NCI-H2171 treated with DMSO at 0.1 percent for 48 hours (cell line): ENCODE measurements at places on chromosomes 4 and X.

GRCh38 chr4:92952897-92953296 lies 649.1 kb downstream of the GRID2 start:
- no peak for DNase-seq

GRCh38 chr4:39706334-39706733 lies 8.4 kb downstream of the UBE2K start:
- no peak for DNase-seq

DNA sequence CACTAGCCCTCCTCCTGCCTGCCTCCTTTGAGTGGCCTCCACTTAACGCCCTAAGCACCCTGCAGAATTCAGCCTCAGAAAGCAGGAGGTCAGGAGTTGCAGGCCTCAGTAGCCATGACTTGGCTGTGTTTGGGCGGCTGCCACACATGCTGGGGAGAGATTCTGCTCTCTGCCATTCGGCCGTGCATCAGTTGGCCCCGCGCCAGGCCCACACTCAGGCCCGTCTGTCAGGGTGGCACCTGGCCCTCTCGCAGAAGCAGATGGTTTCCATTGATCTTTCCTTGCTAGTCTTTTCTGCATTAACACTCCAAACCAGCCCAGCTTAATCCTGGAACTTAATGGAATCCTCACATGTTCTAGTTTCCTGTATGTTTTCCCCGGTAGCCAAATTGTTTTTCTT lies 30.7 kb upstream of the ATP6AP2 start:
- DNase-seq: peak; percentile 84

GRCh38 chr4:37747772-37748330 lies 61.7 kb upstream of the RELL1 start:
- DNase-seq: peak; percentile 63

DNA sequence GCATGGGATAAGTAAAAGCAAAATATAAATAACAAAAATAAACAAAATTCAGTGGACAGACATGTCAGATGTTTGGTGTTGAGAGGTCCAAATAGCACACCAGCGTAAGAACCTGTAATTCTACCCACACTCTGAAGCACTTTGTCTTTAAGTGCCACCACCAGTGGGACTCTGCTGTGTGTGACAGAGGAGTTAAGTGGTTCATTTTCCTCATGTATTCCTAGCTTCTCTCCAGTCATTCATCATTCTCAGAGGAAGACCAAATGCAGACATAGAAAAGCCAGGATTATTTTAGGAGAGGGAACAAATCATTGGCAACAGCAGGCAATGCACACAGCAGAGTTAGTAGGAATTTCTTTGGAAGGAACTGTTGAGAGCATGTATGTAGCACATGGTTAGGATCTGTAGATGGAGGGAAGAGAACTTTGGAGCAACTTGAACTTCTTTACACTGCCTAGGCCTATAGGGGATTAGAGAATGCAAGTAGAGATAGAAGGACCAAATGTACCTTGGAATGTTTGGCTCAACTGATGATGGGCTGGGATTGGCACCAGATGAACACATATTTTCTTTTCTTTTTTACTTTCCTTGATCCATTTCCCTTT lies 43.0 kb upstream of the ARHGAP24 start:
- DNase-seq: no peak

DNA sequence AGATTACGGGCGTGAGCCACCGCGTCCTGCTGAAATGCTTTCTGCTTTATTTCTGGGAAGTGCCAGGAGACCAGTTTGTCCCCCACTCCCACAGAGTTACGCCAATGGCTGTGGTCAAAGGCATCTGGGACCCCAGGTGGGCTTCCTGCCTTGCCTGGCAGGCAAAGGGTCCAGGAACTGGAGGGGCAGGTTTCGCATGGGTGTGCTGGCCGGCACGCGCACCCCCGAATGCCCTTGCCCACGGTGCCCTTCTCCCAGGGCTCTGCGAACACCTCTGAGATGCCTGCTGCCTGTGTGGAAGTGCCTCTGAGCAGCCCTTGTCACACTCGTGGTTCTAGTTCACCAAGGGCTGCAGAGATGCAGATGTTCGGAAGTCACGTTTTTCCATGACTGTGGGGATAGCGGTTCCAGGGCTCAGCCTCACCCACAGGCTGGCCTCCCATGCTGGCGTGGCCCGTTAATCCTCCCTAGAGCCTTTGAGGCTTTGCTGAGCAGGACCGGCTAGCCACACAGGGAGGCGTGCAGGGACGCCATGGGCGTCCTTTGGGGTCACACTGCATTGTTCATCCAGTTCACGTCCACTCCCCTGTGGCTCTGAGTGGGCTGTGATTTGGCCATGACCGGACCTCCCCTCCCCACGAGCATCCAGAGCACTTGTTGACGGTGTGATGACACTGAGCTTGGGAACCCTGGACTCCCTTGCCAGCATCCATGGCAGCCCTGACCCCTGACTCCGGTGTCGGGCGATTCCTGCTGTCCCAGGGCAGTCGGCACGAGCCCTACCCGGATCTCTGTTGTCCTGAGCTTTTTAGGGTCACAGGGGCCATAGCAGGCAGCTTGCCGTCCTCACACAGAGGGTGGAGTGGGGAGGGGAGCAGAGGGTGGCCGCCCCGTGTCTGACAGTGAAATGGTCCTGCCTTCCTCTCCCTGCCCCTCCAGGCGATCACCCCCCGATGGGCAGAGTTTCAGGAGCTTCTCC lies 12.7 kb upstream of the ADD1 start:
- no peak for DNase-seq

DNA sequence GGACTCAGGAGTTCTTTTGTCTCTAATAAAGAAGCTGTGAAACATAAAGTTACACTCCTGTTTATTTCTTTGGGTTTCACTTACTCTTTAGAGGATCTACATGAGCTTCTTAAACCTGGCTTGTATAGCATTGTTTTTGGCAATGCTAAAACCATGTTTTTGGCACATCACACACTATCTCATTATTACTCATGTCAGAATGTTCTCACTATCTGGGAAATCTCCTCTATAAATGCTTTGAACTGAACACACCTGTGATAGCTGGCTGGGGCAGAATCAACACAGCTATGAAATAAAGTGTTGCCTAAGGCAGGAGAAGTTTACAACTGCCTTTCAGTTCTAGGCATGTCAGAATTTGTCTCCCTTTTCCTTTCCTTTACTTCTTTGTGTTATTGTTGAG lies 52.6 kb downstream of the SULT1B1 start:
- DNase-seq: no peak

DNA sequence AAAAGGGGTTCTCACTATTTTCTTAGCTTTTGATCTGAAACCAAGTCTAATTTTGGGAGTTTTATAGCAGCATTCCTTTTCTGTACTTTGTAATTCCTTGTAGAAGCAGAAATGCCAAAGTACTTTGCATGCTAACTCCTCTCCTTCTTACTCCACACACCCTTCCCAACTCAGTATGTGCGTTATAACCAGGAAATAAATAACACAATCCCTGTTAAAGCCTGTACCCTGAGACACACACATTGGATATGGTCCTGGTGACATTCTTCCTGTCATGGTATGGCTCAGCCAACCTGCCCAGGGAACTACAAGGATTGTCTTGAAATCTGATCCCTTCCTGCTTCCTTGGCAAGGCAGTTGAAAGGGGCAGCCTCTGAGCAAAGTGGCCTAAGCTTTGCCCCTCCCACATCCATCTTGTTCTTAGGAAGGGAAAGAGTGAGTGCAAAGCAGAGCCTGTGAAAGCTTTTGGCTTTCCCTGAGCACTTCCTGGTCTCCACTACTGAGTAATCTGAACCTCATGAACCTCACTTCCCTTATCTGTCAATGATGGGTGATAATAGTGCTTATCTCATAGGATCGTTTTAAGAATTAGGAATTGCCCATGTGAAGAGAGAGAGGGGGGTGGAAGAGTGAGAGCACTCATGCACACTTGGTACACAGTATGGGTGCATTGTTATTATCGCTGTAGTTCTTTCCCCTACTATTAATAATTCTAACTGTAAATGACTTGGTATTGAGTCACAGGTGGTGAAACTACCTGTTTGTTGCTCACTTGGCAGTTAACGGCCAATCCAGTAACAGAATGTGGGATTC lies 109.3 kb downstream of the AFF2 start:
- DNase-seq: no peak

DNA sequence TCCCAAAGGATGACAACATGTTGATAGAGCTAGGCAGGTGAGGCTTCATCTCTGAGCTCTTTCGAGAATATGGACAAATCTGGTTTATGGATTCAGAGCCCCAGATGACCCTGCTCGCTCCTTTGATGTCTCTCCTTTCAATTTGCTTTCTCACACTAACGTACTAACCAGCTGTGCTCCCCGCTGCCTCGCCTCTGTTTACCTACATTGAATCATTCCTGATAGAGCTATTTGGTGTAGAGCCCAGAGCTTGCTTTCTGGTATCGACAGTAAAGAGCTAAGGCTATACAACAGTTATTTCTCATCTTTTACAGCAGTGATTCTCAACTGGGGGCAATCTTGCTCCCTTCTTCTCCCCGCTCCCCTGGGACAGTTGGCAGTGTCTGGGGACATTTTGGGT lies 8.9 kb upstream of the PHKA2 start:
- no peak for DNase-seq

DNA sequence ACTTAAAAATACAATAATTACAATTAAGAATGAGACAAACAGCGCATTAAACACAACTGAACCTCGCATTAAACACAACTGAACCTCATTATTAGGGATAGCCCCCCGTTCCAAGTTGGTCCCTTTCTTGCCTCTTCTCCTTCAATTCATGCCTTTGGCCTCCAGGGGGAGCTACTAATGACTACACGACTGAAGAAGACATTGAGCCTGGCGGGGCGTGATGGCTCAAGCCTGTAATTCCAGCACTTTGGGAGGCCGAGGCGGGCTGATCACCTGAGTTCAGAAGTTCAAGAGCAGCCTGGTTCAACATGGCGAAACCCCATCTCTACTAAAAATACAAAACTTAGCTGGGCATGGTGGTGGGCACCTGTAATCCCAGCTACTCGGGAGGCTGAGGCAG lies 56.4 kb upstream of the NWD2 start:
- no peak for DNase-seq

DNA sequence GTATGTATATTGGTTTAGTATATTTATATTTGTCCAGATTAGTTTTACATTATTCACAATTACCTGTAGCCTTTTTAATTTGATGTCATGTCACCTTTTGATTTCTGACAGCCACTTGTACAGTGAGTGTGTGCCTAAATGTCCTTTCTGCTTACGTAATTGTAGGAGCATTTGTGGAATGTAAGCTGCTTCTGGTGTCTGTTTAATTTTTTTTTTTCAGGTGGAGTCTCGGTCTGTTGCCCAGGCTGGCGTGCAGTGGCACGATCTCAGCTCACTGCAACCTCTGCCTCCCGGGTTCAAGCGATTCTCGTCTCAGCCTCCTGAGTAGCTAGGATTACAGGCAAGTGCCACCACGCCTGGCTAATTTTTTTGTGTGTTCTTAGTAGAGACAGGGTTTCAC lies 91.2 kb upstream of the XAGE2 start:
- DNase-seq: no peak

DNA sequence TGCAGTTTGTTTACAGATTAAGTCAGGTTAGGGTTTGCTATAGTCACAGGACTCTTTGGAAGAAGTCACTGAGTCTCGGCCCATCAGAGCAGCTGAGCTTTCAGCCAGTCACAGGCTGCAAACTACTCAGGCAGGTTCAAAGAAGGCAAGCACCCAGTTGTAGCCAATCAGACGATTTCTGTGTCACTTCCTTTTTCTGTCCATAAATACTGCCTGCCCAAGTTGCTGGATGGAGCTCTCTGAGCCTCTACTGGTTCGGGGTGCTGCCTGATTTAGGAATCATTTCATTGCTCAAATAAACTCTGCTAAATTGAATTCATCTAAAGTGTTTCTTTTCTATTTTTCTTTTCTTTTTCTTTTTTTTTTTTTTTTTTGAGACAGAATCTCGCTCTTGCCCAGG lies 7.3 kb upstream of the SH3BP2 start:
- no peak for DNase-seq

DNA sequence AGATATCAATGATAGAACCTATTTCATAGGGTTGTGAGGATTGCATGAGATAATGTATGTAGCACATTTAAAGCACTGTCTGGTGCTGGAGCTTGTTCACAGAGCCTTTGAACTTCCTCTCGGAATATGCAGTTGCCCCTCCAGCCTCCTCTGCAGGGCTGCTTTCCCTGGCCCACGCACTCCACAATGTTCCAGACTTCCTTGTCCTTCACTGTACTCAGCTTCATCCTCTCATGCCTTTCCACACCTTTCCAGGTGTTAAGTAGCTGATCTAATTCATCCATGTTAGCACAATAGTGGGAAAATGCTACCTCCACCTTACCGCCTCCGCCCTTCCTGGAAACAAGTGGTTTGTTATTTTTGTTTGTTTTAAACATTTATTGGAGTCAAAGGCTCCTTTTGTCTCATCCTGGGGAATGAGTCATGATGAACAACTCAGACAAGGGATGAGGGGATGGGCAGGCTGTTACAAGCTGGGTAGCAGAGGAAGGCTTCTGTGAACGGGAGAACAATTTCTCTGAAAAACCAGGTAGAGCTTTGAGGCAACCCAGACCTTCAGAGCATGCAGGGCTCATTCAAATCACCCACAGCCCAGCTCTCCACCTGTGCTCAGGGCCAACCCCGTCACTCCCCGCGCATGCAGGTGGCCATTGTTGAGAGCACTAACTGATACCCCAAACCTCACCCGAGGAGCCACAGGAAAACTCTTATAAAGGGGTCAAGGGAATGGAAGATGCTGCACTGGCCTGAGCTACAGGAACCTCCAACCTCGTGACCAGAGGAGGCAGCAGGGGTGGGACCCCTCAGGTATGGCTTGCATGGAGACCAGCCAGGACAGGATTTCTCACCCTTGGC lies 84.9 kb upstream of the TBL1X start:
- no peak for DNase-seq

DNA sequence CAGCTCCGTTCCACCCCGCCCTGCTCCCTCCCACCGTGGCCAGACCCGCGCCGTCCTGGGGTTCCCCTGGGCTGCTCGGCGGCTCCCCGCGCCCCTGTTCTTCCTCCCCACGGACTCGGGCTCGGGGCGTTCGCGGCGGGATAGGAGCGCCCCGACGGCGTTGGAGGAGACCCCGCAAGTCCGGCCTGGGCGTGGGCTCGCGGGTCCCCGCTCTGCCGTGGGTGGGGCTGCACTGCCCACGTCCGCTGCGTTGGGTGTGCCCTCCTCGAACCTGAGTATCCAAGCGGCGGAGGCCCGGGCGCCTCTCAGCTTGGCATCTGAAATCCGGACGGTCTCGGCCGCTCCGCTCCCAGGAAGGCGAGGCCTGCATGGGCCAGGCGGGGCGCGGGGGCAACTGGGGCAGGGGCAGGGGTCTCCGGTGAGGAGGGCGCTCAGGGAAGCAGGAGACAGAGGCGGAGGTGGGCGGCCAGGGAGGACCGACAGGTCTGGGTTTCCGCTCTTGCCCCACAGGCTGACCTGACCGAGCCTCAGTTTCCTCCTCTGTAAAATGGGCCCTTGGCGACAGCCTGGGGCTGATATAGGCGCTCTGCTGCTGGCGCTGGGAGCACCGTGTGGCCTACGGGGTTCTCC lies 12.0 kb upstream of the NAT8L start:
- DNase-seq: no peak

- DNase-seq: no peak
Observed at GRCh38 chr4:189409158-189409557, 531.5 kb upstream of the FRG1 start.

GRCh38 chr4:153582954-153583702 lies 101.0 kb upstream of the TLR2 start:
- peak; percentile 67 for DNase-seq
